ENCODE measurements at places on chromosomes 3 and 15.

GRCh38 chr3:61381745-61382392, 130.6 kb upstream of the FHIT start:
- DNase-seq: peak; percentile 45

DNA sequence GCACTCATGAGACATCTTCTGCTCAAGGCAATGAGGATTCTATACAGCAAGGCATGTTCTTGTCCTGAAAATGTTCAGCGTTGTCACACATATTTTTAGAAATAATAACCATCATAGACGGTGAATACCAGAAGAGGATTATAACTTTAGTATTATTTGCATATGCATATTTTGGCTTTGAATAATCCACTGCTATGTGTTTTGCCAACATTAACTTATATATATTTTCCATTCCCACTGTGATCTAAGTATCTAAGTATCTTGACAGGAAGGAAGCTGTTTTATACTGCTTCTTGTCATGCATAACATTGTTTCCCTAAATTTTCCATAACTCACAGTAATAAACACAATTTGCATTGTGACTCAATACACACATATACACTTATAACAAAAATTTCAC, 509.5 kb downstream of the TBL1XR1 start:
- DNase-seq: no peak

DNA sequence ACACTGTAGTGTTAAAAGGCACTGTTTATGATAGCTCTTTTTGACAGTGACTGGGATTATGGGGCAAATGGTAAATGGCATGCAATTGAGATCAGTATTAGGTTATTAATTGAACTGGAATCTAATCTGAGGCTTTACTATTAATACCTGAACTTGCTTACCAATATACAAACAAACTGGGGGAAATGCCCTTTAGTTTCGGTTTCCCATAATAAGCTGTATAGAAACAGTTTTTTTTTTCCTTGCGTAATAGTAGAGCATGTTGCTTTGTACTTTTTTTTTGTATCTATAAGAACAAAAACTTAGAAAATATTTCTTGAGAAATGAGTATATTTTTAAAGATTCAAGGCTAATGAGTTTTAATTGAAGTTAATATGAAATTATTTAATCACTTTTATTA, 95.0 kb downstream of the FNDC3B start:
- DNase-seq: no peak

DNA sequence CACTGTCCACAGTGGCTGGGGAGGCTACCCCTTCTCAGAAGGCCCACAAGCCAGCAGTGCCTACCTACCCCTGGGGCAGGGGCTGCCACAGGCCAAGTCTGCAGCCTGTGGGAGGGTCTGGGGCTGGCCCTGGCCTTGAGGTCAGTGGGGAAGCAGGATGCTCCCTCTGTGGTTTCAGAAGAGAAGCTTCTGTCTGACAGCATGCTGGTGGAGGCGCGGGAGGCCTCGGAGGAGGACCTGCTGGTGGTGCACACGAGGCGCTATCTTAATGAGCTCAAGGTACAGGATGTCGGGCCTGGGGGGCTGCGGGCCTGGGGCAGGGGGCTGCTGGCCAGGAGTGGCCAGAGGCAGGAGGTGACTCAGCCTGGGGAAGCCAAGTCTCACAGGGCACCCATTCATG, 3.2 kb downstream of the HDAC11 start:
- no peak for DNase-seq

DNA sequence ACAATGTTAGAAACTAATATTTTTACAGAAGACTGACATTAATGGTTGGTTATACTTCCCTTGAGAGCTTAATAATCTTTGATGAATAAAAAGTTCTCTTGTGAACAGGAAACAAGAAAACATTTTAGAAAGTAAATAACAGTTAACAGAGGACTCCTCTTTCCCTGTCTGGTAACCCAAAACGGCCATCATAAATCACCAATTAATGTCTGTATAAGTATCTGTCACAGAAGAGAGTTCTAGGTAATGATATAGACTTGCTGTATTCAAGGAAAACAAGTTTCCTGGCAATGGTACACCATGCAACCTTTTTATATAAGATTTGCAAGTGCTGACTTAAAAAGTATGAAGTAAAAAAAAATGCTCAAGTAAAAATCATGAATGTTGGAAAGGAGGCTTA, 426.7 kb downstream of the SOX2 start:
- DNase-seq: no peak

- DNase-seq: no peak
Observed at GRCh38 chr15:98767692-98768091, 119.4 kb downstream of the IGF1R start.

DNA sequence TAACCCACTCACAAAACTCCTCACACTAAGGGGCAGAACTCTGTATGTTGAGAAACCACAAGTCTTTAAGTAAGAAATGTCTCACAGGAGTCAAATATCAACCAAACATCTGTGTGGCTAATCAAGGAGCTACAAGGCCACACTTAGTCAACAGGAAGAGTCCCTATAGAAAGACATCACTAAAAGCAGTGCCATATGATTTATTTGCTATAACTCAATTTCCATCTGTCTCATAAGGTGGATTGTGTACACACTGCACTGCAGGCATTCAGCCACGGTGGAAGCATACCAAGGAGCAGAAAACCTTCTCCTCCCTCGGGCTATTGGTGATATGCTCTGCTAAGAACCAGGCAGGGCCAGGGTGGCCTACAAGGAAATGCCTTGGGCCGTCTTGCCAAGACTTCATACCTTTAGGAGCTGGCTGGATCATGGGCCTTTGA, 197.6 kb upstream of the CFAP20DC start:
- DNase-seq: no peak

DNA sequence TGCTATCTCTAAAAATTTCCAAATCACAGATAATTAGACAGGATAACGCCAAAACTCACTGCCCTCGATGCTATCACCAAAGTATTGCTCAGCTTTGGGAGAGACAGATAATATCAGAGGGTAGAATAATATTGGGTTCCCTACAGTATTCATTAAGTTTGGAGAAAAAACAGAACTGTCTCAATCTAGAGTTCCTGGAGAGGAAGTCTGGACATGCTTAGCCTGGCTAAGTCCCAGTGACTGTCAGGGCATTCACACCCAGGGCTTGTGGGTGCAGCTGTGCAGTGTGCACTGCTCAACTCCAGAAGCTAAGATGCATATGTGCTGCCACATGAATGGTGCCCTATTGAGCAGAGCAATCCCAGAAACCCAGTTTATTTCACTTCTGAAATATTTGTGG, 459.6 kb upstream of the DPH6 start:
- no peak for DNase-seq

DNA sequence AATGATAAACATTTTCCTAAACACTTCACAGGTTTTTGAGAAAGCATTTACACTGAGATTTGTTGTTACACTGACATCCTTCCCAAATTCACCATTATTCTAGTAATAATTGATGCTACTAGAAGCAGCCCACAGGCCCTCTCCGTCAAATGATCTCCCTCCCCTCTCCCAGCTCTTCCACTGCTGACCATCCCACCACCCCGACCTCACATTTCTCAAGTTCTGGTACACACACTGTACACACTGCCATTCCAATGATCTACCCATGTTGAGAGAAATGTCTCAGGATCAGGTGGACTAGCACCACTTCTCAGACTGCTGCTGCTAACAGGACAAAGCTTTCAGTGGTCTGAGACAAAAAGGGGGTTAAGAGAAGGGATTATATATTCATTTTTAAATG, 3.5 kb downstream of the TBC1D5 start:
- no peak for DNase-seq

- peak; percentile 50 for DNase-seq
Observed at GRCh38 chr3:37096288-37096687, 78.1 kb downstream of the LRRFIP2 start.

GRCh38 chr15:64155802-64156651, 4.5 kb downstream of the SNX22 start:
- DNase-seq: no peak

- DNase-seq: no peak
Observed at GRCh38 chr3:15284121-15284889, 48.1 kb downstream of the SH3BP5 start.

DNA sequence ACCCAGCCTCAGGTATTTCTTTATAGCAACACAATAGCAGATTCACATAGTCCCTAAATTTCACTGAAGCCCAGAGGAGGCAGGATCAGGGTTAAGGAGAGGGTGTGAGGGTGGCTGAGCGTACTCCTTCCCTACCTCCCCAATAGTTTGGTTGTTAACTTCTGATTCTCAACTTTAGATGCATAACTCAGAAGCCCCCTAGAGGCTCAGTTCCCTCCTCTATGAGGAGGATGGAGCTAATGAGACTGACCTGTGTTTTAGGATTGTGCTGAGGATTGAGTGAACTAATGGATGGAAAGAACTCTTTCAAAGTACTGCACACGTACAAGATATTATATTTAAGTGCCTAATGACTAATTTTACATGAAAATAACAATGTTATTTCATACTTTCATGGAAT, 249.3 kb upstream of the SOX14 start:
- no peak for DNase-seq

DNA sequence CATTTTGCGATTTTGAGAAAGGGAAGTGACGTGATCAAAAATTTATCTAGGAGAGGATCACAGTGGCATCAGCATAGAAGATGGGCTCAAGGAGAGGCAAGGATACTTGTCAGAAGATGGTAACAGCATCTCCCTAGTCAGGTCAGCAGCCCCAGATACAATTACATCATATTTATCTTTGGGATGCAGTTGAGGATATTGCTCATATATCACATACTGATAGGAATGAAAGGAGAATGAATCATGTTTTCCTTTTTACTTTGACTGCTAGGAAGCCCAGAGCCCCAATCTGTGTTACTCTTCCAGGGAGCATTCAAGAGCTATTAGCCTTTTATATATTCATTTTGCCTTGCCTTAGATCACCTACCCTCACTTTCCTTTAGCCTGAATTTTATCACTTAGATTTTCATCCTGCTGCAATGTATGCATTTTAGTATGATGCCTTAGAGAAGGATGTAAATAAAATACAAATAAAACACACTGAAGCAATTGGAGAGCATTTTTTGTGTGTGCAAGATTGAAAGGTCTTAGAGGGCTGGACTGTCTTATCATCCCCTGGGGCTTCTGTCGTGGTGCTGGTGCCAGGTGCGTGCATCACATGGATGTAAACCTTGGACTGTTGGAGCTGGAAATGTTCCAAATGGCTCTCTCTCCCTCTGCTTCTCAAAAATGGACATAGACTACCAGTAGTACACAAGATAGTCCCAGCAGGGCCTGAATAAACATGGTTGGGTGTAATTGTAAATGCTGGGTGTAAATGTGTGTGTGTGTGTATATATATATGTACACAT, 40.3 kb downstream of the CORO2B start:
- peak; percentile 57 for DNase-seq

DNA sequence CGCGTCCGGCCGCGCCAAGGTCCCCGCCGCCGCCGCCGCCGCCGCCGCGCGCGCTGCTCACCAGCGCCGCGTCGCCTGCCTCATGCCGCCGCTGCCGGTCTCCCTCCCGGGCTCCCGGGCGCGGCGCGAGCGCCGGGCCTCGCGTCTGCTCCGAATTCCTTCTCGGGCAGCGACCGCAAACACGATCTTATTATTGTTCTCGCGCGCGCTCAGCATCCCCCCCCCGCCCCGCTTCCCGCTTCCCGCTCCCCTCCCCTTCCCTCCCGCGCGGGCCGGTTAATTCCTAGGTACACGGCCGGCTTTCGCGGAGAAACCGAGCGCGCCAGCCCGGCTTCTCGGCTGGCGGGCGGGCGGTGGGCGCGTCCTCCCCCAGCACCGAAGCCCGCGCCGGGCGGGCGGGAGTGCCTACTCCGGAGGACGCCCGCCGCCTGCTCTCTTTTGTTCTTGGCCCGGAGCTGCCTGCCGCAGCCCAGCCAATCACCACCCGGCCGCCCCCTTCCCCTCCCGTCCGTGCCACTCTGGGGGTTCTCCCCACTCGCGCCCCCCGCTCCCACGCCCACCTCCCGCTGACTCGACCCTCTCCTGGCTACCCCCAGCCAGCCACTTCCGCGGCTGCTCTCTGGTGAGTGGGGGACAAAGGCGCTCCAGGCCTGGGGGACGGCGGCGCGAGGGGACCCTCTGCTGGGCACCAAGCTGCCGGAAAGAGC, at the start of gene HDGFL3:
Gene HDGFL3, minus strand, starts transcription at position 164 of the 707 bp plus-strand sequence. CDS start 409 bp downstream, outside the sequence.
- peak; percentile 38 for DNase-seq

DNA sequence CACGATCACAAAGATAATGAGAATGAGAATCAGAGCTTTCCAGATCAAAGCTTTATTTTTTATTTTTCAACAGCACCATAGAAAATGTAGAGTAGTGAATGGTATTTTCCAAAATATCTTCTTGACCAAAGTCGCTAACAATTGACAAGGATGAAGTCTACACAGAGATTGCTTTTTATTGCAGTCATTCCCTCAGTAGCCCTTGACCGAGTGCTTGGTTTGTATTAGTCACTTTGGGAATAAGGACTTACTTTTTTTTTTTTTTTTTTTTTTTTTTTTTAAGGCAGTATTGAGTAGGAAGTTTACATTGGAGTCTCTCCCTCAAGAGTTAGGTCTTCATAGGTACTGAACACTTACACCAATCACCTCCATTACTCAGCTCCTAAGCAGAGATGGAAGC, 39.8 kb downstream of the THRB start:
- no peak for DNase-seq

DNA sequence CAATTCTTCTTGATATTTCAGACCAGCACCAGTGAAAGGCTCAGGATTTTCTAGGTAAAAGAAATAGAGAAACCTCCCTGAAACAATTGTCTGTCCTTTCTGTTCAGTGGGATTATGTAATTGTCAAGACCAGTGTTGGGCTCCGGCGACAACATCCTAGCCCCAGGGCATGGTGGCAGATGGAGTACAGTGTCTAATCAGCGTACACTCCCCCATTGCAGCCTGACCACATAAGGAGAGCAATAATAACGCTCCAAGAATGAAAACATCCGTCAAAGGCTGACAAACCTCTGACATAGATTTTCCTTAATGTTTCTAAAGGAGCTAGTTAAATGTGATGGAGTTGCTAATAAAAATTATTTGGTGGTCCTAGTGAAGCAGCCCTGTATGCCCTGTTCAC, 144.6 kb downstream of the EBLN2 start:
- no peak for DNase-seq

- DNase-seq: no peak
Observed at GRCh38 chr3:125395091-125395490, 20.0 kb upstream of the ZNF148 start.

- DNase-seq: no peak
Observed at GRCh38 chr3:66093981-66094380, 55.3 kb upstream of the MAGI1 start.

- no peak for DNase-seq
Observed at GRCh38 chr15:51579012-51579411, 43.6 kb downstream of the DMXL2 start.

- no peak for DNase-seq
Observed at GRCh38 chr3:54134155-54134554, 11.8 kb downstream of the CACNA2D3 start.

DNA sequence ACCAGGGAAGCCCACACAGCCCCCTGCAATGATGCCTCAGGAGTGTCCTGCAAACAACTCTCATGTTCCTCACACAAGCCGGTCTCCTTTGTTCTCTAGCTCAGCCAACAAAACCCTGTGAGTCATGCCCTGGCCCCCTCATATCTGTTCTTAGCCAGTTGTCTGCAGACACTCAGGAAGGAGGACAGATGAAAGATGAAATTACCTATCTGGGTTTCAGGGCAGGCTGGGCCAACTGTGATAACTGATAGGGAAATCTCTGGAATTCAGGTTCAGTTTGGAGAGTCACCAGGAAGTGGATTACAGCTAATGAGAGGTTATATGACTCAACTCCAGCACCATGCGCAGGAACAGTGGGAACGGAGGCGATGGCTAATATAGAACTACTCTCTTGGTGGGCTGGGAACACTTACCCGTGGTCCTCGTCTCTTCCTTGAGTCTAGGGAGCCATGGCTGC, 352.0 kb upstream of the ADAMTS9 start:
- peak; percentile 49 for DNase-seq

- DNase-seq: no peak
Observed at GRCh38 chr15:80003934-80004472, 33.0 kb upstream of the BCL2A1 start.

Measured in fibroblast of mammary gland (primary cell).